Motor neuron (in vitro differentiated cells): ENCODE measurements at places on chromosomes 4 and X. TPM values are rescaled to one million over a fixed set of nuclear protein-coding genes. Genes with fewer than 3 reads are reported as not detected.

PFKFB1 gene
- total RNA-seq: 0.21 TPM in 1 of 2 replicates, not detected in the other

ADH1A gene
- 0.39 TPM in 1 of 2 replicates, not detected in the other for total RNA-seq

FGF13 gene
- total RNA-seq: 57.5 and 69.1 TPM in 2 replicates

GRCh38 chr4:94352996-94353395 is 10.4 kb upstream of the HPGDS start:
- ATAC-seq: no peak

DNA sequence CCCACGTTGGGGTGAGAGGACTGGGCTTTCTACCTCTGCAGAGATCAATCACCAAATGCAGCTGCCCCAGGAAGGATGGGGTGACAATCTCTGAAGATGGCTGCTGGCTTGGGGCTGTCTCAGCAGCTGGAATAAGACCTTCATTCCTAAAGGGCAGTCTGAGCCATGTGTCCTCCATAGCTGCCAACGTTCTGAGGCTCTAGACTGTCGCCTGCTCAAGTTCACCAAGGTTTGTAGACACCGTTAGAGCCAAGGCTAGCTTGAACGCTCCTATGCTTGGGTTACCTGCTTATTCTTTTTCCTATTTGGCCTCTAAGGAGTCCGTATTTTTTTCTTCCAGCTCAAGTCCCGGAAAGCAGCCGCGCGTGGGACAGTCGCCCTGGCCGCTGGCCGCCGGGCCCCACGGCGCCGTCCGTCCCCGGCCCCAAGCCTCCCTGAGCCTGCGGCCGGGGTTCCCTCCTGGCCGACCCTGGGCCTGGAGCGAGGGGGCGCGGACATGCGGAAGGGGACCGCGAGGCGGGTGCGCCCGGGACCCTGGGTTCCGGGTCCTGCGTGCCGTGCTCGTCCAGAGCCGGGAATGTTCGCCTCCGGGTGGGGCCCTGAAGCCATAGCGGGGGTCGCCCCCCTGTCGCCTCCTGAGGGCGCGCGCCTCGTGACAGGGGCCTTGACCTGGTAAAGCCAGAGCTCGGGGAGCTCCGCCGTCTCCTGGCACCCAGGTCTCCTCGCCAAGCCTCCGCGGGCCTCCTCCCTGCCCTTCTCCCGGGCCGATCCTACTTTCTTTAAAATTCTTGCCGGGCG is 23.3 kb downstream of the MRFAP1 start:
- ATAC-seq: peak; percentile 61

DNA sequence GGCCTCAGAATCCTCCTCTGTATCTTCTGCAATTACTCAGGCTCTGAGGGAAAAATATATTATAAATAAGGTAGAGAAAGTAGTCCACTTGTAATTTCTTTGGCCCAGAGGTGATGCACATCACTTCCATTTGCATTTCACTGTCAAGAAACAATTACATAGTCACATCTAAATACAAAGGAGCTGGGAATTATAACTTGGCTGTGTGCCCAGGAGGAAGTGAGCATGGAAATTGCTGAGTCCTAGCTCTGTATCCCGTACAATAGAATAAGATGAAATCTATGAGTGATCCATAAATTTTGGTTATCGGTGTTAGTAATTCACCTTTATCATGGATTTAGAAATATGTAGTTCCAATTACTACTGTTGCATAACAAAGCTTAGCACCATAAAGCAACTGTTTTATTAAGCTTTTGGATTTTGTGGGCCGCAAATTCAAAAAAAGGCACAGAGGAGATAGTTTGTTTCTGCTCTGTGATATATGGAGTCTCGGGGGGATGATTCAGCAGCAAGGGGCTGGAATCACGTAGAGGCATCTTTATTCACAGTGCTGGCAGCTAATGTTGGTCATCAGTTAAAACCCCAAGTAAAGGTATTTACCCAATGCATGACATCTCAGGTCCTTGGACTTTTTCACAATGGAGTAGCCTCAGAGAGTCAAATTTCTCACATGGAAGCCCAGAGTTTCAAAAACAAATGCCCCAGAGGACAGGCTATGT is 241.4 kb upstream of the GALNT7 start:
- peak; percentile 67 for ATAC-seq

GRCh38 chr4:152392079-152392478 is 143.8 kb downstream of the FBXW7 start:
- ATAC-seq: no peak

DNA sequence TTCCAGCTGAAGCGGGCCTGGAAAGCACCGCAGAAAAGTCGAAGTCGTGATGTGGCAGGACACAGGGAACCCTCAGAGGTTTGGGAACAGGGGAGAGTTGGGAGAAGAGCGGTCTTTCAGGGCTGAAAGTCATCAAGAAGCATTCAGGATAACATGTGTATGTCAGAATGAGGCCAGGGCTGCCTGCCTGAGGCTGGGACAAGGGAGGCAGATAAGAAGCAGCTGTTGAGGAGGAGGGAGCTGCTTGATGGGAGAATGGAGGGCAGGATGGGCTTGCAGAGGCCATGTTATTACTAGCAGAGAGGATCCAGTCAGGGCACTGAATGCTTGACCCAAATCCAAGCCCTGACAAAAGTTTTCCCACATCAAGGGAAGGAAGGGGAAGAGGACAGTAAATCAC is 132.0 kb downstream of the ATG4A start:
- ATAC-seq: no peak

DNA sequence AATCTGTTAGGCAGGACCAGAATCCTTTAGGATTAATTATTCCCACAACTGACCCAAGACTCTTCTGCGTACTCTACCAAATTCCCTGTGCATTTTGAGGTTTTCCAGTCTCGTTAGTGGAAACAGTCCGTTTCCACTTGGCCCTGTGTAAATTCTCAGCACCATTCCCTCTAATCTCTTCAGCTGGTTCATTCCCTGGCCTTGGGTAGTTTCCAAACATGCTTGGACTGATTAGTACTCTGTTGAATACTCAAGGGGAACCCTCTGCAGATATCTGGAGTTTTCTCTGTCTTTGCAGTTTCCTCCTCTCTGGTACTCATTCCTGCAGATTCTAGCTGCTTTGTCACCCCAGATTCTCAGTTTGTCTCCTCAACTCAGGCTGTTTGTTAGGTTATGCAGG is 80.4 kb downstream of the ZFX start:
- no peak for ATAC-seq

- ATAC-seq: peak; percentile 72
Measured at GRCh38 chr4:16617435-16617834, 281.0 kb downstream of the LDB2 start.

DNA sequence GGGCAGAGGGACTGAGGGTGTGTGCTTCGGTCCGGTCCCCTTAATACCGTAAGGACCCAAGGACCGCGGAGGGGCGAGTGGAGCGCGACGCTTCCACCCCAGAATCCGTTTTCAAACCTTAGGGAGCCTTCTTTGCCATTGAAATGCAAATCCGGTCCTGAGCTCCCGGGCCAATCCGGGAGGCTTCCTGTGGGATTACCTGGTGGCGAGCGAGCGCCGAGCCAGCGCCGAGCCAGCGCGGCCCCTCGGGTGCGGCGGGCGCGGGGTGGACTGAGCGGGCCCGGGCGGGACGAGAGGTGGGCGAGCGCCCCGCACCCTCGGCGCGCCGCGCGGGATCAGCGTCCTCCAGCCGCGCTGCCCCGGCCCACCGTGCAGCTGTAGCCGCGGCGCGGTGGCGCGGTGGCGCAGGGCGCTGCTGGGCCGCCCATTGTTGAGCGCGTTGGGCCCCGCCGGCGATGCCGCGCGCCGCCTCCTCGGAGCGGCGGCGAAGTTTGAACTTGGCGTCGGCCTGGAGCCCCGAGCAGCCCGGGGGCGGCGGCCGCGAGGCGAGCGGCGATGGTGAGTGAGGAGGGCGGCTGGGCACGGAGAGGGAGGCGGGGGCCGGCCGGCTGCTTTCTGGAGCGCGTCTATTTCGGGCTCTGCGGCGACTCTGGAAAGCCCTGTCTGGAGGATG is 208.7 kb downstream of the SOWAHB start:
- peak; percentile 92 for ATAC-seq

DNA sequence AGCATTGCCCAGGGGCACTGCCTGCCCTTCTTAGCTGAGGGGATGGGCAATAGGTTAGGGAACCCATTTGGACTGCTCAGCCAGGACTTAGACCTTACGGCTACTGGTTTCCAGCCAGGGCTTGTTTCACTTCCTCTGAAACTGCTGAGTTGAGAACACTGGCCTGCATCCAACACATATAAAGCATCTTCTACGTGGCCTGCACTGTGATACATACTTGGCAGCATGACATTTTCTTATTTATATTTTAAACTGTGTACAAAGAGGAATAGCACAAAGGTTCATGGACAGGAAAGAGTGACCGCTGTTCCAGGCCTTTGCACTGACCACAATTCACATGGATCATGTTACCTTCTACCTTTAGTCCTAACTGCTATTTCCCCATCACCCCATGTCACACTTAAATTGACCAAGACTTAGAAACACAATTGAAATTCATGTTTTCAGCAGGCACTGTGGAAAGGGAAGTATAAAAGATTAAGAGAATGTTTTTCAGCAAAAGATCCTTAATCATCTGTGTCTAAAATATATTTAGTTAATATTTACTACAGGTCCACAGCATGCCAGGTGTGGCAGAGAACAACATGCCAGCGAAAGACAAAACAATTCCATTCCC is 43.7 kb downstream of the NLGN4X start:
- no peak for ATAC-seq

GRCh38 chr4:7332216-7333023 is 102.3 kb downstream of the PSAPL1 start:
- peak; percentile 61 for ATAC-seq

- no peak for ATAC-seq
Measured at GRCh38 chr4:20629186-20630106, 70.8 kb upstream of the PACRGL start.

DNA sequence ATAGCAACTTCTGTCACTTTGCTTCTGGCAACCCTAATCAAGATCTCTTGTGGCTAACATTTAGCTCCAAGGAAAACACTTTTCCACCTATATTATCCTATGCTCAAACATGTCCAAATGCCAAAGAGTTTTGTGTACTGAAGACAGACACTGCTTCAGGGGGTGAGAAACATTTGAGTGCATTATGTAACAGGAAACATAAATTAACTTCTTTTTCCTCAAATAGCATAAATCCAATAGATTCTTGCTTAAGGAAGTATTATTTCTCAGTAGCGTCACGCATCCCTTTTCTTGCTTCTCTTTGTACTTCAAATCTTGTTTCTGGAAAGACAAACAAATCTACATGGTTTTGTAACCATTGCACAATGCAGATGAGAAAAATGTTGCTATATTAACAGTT is 839.1 kb downstream of the GLUD2 start:
- ATAC-seq: no peak

DNA sequence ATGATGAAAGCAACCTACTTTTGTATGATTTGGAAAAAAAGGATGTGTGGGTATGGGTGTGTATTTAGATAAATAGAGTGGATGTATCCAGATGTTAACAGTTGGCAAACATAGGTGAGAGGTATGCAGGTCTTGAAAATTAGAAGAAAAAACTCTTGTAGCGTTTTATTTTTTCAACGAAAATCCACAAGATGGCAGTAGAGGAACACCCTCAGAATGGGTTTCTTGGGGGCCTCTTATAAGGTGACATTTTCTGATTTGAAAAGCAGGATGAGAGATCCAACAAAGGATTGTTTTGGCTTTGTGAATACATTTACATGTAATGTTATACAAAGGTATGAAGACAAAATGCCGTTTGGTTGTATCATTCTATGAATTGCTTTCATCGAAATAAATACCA is 68.3 kb downstream of the FMR1NB start:
- ATAC-seq: peak; percentile 26

- no peak for ATAC-seq
Measured at GRCh38 chr4:24236532-24236931, 346.7 kb upstream of the PPARGC1A start.

DNA sequence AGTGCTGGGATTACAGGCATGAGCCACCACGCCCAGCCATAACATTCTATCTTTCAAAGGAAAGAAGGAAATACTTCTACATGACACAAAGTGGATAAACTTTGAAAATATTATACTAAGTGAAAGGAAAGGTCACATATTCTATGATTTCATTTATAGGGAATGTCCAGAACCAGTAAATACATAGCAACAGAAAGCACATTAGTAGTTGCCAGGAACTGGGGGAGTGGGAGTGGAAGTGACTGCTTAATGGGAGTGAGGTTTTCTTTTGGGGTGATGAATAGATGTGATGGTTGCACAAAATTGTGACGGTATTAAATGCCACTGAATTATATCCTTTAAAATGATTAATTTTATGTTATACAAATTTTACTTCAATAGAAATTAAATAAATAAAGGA is 95.7 kb upstream of the IL15 start:
- no peak for ATAC-seq

GRCh38 chr4:102322736-102323135 is 22.5 kb downstream of the SLC39A8 start:
- no peak for ATAC-seq

DNA sequence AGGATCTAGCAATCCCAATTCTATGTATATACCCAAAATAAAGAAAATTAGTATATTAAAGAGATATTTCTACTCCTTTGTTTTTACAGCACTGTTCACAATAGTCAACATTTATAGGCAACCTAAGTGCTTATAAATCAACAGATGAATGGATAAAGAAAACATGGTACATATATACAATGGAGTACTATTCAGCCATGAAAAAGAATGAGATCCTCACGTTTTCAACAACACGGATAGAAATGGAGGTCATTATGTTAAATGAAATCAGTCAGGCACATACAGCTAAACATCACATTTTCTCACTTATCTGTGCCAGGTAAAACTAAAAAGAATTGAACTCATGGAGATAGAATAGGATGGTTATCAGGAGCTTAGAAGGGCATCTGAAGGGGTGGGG is 45.6 kb upstream of the PABPC5 start:
- no peak for ATAC-seq

DNA sequence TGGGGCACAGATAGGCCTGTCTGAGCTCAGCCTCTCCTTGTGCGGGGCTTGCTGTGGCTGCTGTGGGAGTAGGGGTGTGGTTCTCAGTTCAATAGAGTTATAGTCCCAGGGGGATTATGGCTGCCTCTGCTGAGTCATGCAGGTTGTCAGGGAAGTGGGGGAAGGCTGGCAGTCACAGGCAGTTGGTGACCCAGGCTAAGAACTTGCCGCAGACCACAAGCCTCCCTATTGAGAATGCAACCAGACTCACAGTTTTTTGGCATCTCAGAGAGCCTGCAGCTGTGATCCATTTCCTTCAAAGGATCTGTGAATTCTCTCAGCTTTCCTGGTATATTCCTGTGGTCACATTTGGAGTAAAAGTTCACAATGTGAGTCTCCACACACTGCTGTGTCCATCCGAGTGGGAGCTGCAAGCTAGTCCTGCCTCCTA is 364.9 kb downstream of the ZNF674 start:
- ATAC-seq: no peak
